ENCODE measurements at places on chromosomes 6 and 20. TPM values are rescaled to one million over a fixed set of nuclear protein-coding genes. Genes with fewer than 3 reads are reported as not detected.
A peak's percentile ranks its signal among the peaks of the same experiment; 100 is the strongest.

The SUMO4 gene
- total RNA-seq: 2.9 TPM

The OLIG3 gene
- total RNA-seq: not detected

DNA sequence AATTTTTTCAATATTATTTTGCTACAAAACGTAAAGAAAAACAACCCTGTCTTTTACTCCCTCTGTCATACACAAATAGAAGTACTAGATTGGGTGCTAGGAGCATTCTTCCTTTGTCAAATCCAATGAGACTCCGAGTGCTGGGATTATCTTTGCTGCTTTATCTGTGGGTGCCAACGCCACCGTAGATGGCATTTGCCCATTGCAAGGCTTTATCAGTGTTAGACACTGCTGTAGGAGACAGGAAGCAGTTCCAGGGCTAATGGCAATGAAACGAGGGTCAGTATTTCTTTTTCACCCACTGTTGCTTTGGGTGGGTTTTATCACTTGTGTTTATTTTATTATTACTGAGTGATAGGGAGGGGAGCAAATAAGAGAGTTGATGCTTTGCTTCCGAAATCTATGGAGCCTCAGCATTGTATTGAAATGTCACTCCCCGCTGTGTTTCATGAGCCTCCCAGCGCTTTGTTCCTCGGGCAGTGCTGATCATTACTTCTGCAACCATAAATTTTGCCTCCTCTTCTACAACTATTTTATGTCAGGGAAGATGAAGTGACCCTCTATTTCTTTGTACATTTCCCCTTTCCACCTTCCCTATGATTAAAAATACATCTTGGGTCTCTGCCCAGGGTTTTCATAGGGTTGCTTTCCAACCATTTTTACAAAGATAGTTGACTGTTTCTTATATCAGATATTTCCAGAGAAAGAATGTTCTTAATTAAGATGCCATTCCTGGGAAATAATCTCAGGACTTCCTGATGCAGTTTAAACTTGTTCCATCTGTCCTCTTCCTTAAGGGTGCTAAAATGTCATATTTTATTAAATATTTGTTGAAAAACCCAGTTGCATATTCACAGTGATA, 86.7 kb upstream of the LAMP5 start:
- H3K4me3 ChIP-seq: no peak overlapping the region
- no peak for DNase-seq
- no peaks in the 10 kb centered on the region for H3K27me3 ChIP-seq
- H3K36me3 ChIP-seq: peaks cover 3% of the 10 kb centered on the region
- no peak overlapping the region for H3K27ac ChIP-seq
- H3K4me1 ChIP-seq: no peaks in the 10 kb centered on the region

- no peaks in the 10 kb centered on the region for H3K36me3 ChIP-seq
- DNase-seq: no peak
- no peaks in the 10 kb centered on the region for H3K27me3 ChIP-seq
- peak overlapping the region; percentile 92 for H3K27ac ChIP-seq
- no peak overlapping the region for H3K4me3 ChIP-seq
Observed at GRCh38 chr20:45339084-45339483, 9.1 kb downstream of the SDC4 start.

DNA sequence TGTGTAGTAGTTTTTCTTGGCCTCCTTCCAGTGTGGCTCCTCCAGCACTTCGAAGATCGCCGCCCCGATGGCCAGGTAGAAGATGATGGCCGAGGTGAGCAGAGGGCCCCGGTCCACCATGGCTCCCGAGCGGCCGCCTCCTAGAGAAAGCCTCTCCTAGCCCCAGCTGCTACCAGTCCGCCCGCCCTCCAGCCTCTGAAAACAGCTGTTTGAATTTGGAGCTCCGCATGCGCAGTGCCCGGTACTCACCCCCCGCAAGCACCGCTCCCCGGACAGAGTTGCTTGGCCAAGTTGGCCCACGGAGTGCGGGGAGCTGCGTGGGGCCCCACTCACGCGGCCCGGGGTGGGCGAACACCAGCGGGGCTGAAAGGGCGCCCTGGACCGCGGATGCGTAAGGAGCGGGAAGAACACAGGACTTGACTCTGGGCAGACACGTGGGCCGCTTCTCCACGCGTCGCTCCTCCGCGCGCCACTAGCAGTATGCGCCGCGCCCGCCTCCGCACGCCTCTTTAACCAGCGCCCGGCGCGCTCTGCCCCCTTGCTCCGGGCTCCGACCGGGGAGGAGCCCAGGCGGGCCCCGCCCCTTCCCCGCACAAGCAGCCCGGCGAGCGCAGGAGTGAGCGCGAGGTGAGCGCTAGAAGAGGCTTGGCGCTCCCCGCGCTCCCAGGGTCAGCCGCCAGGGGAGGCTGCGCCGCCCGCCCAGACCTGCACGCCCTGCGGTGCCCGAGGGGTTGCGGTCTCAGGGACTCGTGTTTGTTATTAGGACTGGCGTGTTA, at the start of gene KCNK5:
Gene KCNK5, minus strand, starts transcription at position 484 of the 776 bp plus-strand sequence. Its CDS starts 364 bp downstream, at position 120.
- H3K27ac ChIP-seq: no peak within 1 kb of the TSS
- no peaks in the 10 kb centered on the region for H3K4me1 ChIP-seq
- DNase-seq: peak; percentile 93
- H3K36me3 ChIP-seq: no peaks in the 10 kb centered on the region

- H3K36me3 ChIP-seq: no peaks in the 10 kb centered on the region
- H3K27ac ChIP-seq: no peak overlapping the region
- no peak for DNase-seq
Observed at GRCh38 chr20:38113401-38114325, 51.4 kb downstream of the TGM2 start.

Measured in aorta (tissue), 5 donors.